ENCODE measurements at places on chromosomes 11 and 22.

GRCh38 chr11:107916671-107917241 lies 11.5 kb upstream of the RAB39A start:
- no peak overlapping the region for H3K27ac ChIP-seq
- peaks cover 10% of the 10 kb centered on the region for H3K27me3 ChIP-seq
- no peak overlapping the region for H3K4me3 ChIP-seq
- no peak for DNase-seq
- no peaks in the 10 kb centered on the region for H3K4me1 ChIP-seq
- H3K36me3 ChIP-seq = no peaks in the 10 kb centered on the region

DNA sequence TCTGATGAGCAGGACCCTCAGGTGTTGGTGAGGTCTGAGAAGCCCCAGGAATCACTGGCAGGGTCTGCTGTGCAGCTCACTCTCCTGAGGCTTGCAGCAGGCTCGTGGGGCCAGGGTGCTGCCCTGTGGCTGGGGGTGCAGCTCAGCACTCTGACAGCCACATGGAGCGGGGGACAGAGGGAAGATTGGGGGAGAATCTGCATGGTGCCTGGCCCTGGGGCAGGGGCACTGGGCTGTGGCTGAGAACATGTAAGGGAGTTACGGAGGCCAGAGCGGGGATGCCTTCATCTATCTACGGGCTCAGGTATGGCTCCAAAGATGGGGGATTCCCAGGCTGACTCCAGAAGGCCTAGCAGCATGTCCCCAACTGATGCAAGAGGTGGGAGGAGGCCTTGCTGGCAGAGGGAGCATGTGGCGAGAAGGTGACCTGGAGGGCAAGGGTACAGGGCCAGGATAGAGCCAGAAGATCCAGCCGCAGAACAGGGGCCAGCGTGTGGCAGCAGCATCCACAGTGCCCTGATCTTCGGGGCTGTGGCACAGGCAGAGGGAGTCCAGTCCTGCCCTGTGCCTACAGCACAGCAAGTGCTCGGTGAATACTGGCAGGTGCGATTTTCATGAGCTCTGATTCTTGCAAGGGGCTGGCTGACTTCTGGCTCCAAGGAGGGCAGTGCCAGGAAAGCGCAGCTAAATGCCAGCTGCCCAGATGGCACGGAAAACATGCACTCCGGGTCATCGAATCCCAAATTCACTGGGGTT lies 184.7 kb downstream of the CTTN start:
- DNase-seq = no peak
- no peaks in the 10 kb centered on the region for H3K36me3 ChIP-seq
- H3K27me3 ChIP-seq = no peaks in the 10 kb centered on the region
- H3K27ac ChIP-seq = no peak overlapping the region

GRCh38 chr11:126790550-126791081 lies 210.0 kb downstream of the KIRREL3 start:
- no peaks in the 10 kb centered on the region for H3K27me3 ChIP-seq
- DNase-seq = no peak
- no peak overlapping the region for H3K27ac ChIP-seq
- no peaks in the 10 kb centered on the region for H3K36me3 ChIP-seq
- H3K4me3 ChIP-seq = no peak overlapping the region
- H3K4me1 ChIP-seq = no peaks in the 10 kb centered on the region

DNA sequence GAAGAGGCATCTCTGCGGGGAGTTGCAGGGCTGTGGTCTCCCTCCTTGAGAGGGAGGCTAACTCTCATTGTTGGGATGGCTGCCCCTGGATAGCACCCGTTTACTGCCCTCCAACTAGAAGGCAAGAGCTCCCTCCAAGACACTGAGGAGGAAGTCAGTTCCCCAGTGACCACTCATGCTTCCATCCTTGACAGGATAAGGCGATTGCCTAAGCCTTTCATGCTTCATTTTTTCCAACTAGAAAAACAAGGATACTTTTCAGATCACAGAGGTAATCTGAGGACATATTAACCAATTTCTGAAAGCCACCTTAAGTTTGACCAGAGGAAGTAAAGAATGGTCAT lies 186.6 kb downstream of the MAML2 start:
- no peaks in the 10 kb centered on the region for H3K27me3 ChIP-seq
- peak overlapping the region; percentile 56 for H3K27ac ChIP-seq
- peaks cover 53% of the 10 kb centered on the region for H3K4me1 ChIP-seq

GRCh38 chr11:125303694-125304093 lies 139.1 kb downstream of the PKNOX2 start:
- no peaks in the 10 kb centered on the region for H3K36me3 ChIP-seq
- H3K4me1 ChIP-seq = no peaks in the 10 kb centered on the region
- no peak overlapping the region for H3K27ac ChIP-seq
- no peak overlapping the region for H3K4me3 ChIP-seq

- peaks cover 16% of the 10 kb centered on the region for H3K4me1 ChIP-seq
- peaks cover 92% of the 10 kb centered on the region for H3K36me3 ChIP-seq
- H3K27ac ChIP-seq = no peak overlapping the region
- H3K4me3 ChIP-seq = no peak overlapping the region
- DNase-seq = peak; percentile 23
- H3K27me3 ChIP-seq = no peaks in the 10 kb centered on the region
Observed at GRCh38 chr22:19065929-19066328, 56.3 kb downstream of the DGCR2 start.

GRCh38 chr11:120554766-120555432 lies 43.4 kb downstream of the GRIK4 start:
- H3K4me1 ChIP-seq = no peaks in the 10 kb centered on the region
- H3K27me3 ChIP-seq = no peaks in the 10 kb centered on the region
- DNase-seq = no peak
- no peak overlapping the region for H3K27ac ChIP-seq
- H3K36me3 ChIP-seq = no peaks in the 10 kb centered on the region

DNA sequence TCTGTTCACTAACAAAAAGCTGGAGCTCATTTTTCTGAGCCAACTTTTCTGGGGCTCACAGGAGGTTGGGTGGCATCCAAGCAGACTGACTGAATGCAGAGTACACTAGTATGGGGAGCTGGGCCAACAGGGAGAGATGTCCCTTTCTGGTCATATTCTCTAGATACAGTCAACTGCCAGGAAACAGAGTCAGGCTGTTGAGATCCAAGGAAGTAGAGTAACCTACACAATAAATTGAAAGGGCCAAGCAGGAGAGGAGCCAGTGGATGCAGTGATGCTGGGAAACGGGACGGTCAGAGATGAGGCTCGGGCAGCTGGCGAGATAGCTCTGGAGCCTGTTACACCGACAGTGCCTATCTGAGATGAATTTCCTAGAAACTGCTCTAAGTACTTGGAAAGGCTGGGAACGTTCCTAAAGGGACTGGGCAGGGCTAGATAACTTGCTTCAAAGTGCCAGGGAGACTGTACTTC lies 71.1 kb downstream of the LARGE2 start:
- no peak for DNase-seq
- H3K27ac ChIP-seq = no peak overlapping the region
- no peaks in the 10 kb centered on the region for H3K27me3 ChIP-seq
- H3K36me3 ChIP-seq = no peaks in the 10 kb centered on the region

DNA sequence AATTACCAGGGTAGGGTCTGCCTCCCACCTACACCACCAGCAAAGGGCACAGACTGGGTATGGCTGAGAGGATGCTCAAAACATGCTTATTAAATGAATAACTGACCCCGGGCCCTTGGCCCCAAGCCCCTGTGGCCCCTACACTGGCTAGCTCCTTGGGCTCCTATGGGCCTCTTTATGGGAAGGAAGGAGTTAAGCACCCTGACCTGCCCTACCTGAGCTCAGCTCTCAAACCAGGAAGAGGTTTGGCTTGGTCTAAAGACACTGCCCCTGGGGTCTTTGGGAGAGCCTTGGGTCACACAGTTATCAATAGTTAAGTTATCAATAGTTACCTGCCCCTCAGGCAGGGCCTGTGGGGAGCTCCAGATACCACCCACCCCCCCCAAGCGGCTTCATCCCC lies 1.2 kb downstream of the USH1C start:
- H3K36me3 ChIP-seq = no peaks in the 10 kb centered on the region
- H3K27ac ChIP-seq = no peak overlapping the region
- H3K4me1 ChIP-seq = peaks cover 6% of the 10 kb centered on the region
- H3K4me3 ChIP-seq = no peak overlapping the region

DNA sequence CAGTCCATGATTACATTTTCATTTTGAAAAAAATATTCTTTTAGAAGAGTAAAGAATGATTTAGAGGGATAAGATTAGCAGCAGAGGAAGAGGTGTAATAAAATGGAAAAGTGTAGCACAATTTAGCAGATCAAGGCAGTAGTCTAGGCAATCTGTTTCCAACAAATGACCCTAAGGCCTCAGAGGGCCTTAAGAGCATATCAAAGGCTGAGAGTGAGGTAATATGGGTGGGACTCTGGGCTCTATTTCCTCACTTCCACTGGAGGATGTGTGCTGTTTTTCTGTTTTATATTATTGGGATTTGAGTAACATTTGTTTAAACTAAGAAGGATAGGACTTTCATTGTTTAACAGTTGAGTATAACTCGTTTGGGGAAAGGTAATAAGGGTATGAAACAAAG lies 28.8 kb downstream of the CCDC81 start:
- no peak overlapping the region for H3K4me3 ChIP-seq
- no peaks in the 10 kb centered on the region for H3K36me3 ChIP-seq
- H3K4me1 ChIP-seq = no peaks in the 10 kb centered on the region
- DNase-seq = no peak
- H3K27ac ChIP-seq = no peak overlapping the region

GRCh38 chr22:22773979-22774604 lies 113.5 kb upstream of the IGLL5 start:
- H3K27ac ChIP-seq = no peak overlapping the region
- no peaks in the 10 kb centered on the region for H3K4me1 ChIP-seq

DNA sequence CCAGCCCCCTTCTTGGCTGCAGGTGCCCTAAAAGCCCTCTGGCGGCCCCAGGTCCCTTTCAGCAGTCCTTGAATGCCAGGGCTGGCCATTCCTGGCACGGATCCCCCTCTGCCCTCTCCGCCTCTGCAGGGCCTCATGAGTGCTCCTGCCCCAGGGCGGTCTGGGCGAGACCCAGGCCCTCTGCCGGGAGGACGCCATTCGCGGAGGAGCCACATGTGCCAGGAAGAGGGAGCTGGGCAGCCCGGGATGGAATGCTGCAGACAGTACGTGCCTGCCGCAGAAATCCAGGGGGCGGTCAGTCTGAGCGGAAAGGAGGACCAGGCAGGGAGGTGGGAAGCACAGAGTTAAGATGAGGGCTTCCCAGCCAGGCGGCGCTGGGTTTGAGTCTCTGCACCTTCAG lies 2.8 kb downstream of the CABP7 start:
- no peak for DNase-seq
- no peak overlapping the region for H3K27ac ChIP-seq
- peaks cover 59% of the 10 kb centered on the region for H3K27me3 ChIP-seq
- no peak overlapping the region for H3K4me3 ChIP-seq
- peaks cover 14% of the 10 kb centered on the region for H3K4me1 ChIP-seq
- no peaks in the 10 kb centered on the region for H3K36me3 ChIP-seq

GRCh38 chr11:97683733-97684132 lies 1293.9 kb downstream of the JRKL start:
- H3K36me3 ChIP-seq = no peaks in the 10 kb centered on the region
- no peak overlapping the region for H3K27ac ChIP-seq
- no peak overlapping the region for H3K4me3 ChIP-seq
- H3K4me1 ChIP-seq = no peaks in the 10 kb centered on the region
- H3K27me3 ChIP-seq = no peaks in the 10 kb centered on the region

DNA sequence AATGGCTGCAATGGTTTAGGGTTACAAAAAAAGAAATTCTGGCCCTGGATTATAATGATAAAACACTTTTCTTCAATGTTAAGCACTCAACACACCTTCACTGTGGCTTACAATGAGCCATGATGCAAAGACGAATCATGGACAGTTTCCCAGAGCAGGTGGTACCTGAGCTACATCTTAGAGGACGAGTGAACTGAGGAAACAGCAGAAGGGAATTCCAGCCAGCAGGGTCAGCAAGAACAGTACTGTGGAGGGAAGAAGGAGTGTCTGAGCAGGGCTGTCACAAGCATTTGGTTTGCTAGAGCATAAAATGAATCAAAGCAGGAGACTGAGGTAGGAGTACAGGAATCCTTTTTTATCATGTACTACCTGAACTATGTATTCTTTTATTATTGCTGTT lies 332.8 kb upstream of the C11orf87 start:
- no peak for DNase-seq
- H3K27me3 ChIP-seq = no peaks in the 10 kb centered on the region
- H3K4me3 ChIP-seq = no peak overlapping the region

GRCh38 chr11:3885855-3886254 lies 30.4 kb downstream of the STIM1 start:
- peaks cover 16% of the 10 kb centered on the region for H3K4me1 ChIP-seq
- no peaks in the 10 kb centered on the region for H3K27me3 ChIP-seq
- H3K4me3 ChIP-seq = no peak overlapping the region
- H3K27ac ChIP-seq = no peak overlapping the region
- no peaks in the 10 kb centered on the region for H3K36me3 ChIP-seq

DNA sequence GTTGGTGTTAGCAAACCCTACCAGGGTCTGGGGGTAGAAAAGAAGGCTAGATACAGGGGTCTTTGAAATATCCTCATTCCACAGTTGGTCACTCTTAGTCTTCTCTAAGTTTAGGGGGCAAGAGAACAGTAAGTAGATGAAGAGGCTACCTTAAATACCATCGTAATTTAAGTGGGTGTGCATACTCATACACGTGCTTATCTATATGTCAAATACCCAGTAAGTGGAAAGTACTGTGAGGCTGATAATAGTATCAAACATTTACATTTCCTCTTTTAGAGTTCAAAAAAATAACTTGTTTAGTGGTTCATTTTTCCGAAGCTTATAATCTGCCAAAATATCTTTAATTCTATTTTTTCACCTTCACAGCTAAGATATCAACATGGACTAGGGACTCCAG lies 90.7 kb downstream of the WNT11 start:
- DNase-seq = no peak
- no peak overlapping the region for H3K27ac ChIP-seq
- H3K27me3 ChIP-seq = no peaks in the 10 kb centered on the region
- no peak overlapping the region for H3K4me3 ChIP-seq
- peaks cover 11% of the 10 kb centered on the region for H3K4me1 ChIP-seq

DNA sequence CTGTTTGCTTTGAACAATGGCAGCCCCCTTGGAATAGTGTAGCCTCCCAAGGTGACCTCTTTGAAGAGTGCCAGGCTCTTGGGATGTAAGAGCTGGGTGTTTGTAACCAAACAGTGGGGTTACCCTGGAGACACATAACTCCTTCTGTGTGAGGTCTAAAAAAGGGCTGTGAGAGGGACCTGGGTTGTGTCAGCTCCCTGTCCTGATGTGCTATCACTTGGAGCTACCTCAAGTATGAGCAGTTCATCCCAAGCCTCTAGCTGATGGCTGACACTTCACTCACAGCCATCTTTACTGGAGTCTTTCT lies 40.2 kb downstream of the TSPAN18 start:
- no peak for DNase-seq
- H3K36me3 ChIP-seq = no peaks in the 10 kb centered on the region

DNA sequence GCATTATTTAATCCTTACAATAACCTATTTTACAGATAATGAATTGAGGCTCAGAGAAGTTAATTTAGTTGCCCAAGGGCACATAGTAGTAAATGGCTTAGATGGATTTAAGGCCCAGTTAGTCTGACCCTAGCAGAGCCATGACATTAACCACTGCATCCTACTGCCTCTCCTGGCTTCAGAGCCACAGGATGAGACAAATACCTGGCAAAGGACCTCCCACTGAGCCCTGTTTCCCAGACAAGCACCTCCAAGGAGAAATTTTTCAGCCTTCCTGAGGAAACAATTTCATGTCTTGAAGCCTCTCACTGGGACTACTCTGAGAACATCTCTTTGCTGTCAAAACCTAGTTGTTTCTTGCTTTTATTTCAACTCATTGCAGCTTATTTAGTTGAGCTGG lies 28.4 kb downstream of the IZUMO1R start:
- H3K36me3 ChIP-seq = no peaks in the 10 kb centered on the region
- peaks cover 3% of the 10 kb centered on the region for H3K27me3 ChIP-seq
- H3K4me1 ChIP-seq = peaks cover 5% of the 10 kb centered on the region
- no peak overlapping the region for H3K27ac ChIP-seq

GRCh38 chr11:134731213-134731961 lies 319.3 kb upstream of the B3GAT1 start:
- no peaks in the 10 kb centered on the region for H3K36me3 ChIP-seq
- H3K4me3 ChIP-seq = no peak overlapping the region
- no peak overlapping the region for H3K27ac ChIP-seq
- peaks cover 7% of the 10 kb centered on the region for H3K27me3 ChIP-seq
- DNase-seq = no peak

Measured in suprapubic skin (tissue), 4 donors.